ENCODE measurements at places on chromosomes 2 and 18.

DNA sequence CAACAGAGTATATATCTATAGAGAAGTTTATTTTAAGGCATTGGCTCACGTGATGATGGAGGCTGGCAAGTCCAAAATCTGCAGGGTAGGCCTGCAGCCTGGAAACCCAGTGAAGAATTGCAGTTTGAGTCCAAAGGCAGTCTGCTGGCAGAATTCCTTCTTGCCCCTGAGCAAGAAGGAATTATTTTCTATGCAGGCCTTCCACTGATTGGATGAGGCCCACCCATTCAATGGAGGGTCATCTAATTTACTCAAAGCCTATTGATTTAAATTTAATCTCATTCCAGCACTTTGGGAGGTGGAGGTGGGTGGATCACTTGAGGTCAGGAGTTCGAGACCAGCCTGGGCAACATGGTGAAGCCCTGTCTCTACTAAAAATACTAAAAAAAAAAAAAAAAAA is 30.4 kb upstream of the C18orf32 start:
- no peak for DNase-seq

- no peak for DNase-seq
Observed at GRCh38 chr2:109345653-109346480, 216.9 kb downstream of the SH3RF3 start.

DNA sequence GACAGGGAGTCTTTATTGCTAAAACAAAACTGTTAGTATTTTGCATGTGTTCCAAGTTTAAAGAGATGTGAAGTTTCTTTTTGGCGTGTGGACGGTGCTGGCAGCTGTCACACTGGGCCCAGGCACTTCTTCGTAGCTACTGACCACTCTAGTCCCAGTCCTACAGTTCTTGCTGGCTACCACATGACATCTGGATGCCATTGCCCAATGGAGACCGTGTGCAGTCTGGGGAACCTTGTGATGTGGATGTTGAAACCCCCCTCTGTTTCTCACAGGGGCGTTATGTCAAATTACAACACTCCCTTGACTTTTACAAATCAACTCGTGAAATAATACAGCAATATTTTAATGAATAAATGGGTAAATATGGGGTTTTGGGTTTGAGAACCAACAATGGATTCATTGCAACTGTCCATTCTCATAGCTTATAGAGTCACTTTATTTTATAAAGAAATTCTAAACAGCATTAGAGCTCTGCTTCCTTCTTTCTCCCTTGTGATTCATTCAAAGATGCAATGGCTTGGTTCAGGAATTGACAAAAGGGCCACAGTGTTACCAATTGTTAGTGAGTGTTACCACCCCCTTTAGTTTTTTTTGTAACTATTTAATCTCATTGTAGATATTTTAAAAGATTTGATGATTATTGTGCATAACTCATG is 1.2 kb downstream of the GPD2 start:
- DNase-seq: no peak

- no peak for DNase-seq
Observed at GRCh38 chr2:136376211-136376610, 258.3 kb upstream of the CXCR4 start.

DNA sequence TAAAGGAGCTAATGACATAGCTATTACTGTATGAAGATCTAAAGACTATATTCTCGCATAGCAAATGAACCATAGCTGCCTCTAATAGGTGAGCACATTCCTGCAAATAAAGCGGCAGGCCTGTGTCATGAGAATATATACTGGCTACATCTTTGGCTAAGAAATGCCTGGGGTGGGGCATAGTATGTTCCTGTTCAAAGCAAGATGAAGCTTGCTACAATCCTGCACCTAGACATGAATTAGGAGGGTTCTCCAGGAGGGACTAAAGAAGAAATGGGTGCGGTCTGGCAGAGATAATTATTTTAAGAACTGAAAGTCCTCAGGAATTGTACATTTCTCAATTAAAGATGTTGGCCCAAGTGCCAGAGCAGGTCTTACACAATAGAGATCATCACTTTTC is 46.8 kb upstream of the PLA2R1 start:
- no peak for DNase-seq

GRCh38 chr18:11981543-11982366 is 448 bp downstream of the IMPA2 start:
- no peak for DNase-seq

DNA sequence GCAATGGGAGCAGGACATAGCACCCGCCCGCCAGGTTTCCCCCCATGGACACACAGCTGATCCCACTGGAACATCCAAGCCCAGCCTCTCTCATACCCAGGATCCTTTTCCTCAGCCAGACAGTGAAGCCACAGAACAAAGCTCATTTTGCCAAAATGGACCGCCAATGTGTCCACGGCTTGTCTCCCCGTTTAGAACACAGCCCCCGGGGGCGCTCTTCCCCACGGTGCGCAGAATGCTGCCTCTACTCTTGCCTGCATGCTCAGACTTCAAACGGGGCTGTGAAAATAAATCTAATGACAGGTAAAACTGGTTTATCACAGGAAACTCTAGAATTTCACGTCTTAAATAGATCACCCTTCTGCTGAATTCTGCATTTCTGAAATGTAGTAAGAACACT is 548.5 kb upstream of the ID2 start:
- no peak for DNase-seq

DNA sequence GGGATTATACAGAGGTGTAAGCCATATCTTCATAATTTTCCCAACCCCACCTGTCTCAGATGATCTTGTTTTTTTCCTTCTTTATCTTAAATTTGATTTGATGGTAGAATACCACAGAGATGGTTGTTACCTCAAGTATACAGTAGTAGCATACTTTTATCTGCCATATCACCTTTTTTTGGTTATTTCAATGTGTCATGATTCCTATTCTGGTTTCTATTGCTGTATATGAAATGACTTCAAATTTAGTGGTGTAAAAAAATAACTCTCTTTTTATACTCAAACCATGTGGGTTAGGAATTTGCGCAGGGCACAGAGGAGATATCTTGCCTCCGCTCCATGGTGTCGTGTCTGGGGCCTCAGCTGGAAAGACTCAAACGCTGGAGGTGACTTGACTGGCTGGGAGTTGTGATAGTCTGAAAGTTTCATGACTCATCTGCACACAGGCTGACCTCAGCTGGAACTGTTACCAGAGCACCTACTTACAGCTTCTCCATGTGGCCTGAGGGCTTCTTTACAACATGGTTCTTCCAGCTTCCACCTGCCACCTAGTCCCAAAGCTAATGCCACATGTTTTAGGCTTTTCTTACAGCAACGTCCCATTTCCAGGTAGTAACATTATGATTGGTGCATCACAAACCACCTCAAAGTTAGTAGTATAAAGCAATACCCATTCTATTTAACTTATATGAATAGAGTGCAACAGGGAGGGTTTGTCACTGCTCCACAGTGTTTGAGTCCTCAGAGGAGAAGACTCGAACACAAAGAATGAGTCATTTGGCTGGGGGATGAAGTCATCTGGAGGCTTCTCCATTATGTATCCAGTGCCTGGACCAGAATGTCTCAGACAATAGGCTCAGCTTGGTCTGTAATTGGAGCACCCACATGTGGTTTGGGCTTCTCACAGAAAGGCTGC is 82.3 kb upstream of the XPO1 start:
- DNase-seq: no peak

DNA sequence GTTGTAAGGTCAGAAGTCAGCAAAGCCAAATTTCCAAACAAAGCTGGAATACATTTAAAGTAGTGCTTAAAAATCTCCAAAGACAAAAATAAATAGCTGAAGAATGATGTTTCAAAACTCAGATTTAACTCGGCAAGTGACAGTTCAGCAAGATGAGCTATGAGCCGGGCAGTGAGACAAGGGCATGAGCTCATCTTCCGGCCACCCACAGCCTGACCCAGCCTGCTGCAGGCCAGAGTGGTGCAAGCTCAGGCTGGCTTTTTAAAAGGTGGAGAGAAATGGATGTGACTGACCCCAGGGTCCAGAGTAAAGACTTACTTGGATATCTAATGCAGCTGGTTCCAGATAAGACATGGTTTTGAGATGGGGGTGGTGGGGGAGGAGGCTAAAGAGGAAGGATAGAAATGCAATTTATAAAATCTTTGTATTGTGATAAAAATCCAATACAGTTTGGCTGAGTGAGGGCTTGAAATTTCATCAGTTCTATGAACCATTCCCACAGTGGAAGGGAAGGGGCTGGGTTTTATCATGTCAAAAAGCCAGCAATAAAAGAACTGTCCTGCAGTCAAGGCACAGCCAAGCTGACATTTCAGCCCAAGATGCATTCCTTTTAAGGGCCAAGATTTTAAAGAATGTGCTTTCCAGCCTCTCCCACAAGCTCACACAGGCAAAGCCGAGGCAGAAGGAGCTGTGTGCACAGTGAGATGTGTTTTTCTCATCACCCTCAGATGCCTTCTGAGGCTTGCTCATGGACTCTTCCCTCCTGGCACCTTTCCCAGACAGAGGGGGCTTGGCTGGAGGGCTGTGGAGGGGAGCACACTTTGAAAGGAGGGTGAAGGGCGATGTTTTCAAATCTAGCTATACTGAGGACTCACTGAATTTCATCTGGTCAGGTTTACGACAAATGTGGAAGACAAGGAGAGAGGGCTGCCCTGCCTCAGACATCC is 97.9 kb upstream of the KLHL29 start:
- no peak for DNase-seq

- no peak for DNase-seq
Observed at GRCh38 chr2:88543541-88544057, 83.7 kb downstream of the EIF2AK3 start.

DNA sequence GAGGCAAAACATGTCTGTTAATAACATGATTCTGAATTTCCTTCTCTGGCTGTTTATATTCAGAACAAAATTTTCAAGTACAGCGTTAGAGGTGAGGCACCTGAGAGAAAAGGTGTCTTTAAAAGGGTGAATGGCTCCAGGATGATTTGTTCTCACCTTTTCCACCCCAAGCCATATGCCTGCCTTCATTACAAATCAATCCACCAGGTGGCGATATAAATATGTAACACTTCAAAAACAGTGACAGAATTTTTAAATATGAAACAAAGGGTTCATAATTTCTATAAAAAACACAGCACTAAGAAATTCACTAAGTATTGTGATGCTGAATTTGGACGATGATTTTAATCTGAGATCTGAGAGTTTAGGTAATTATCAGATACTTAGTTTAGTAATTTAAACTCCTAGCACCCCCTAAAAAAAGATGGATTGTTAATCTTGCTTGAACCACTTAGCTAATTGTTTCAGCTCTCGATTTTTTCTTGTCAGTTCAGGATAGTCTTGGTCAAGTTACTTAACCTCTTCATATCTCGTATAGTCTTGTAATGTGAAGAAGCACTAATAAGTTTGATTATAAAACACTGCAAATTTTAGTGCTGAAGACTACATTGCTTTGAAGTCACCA is 528.8 kb downstream of the CPS1 start:
- no peak for DNase-seq

DNA sequence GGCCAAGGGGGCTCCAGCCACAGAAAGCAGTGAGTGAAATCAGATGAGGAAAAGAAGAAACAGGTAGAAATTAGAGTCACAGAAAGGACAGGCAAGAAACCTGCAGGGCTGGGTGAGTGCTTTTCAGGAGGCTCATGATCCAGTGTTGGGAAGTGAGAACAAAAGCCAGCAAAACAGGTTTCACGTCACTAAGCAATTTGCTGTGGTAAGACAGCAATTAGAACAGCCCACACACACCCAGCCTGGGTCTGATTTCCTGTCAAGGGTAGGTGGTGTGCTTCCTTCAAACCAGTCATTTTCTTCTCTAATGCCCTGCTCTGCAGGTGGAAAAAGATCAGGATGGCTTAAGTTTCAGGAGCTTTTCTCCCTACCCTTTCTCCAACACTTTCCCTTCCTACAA is 52.9 kb upstream of the XDH start:
- no peak for DNase-seq

DNA sequence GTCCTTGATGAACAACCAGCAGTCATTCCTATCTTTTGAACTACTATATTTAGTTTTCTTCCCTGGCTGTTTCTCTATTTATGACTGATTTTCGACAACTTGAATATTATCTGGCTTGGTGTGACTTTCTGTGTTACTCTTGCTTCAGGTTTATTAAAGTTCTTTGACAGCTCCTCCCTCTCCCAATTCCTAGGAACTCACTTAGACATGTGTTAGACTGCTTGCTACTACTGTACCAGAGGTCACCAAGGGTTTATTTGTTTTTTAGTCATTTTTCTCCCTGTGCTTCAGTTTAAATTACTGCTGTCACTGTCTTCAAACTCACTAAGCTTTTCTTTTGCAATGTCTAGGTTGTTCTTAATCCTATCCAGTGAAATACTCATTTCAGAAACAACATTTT is 90.5 kb downstream of the TMEM131 start:
- no peak for DNase-seq

DNA sequence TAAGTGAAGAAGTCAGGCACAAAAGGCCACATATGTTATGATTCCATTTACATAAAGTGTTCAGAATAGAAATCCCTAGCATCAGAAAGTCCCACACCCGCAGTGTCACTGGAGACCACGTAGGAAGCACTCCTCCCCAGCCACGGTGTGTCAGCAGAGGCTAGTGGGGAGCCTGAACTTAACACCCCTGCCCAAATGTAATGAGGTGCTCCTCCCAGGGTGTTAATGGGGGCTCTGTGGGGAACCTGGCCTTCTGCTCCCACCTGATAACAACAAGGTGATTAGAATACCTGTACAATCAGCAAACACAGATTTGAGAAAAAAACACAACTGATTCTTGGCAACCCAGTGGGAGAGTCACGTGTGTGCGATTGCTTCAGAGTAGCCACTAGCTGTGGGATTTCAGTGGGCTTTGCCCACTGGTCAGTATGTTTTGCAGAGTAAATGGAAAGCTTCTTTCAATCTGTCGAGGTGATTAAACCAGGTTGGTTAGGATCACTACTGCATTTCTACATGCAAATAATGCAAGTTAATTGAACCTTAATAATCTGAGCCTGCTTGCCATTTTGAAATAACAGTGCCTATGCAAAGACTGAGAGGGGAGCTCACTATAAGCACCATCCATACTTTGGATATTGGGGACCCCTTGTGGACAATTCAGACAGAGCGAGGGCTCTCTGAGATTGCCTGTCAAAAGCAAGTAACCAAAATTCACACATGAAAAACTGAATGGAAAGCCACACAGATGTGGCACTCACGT is 20.6 kb upstream of the ATRAID start:
- no peak for DNase-seq

GRCh38 chr18:32870611-32871010 is 97.8 kb upstream of the KLHL14 start:
- no peak for DNase-seq

DNA sequence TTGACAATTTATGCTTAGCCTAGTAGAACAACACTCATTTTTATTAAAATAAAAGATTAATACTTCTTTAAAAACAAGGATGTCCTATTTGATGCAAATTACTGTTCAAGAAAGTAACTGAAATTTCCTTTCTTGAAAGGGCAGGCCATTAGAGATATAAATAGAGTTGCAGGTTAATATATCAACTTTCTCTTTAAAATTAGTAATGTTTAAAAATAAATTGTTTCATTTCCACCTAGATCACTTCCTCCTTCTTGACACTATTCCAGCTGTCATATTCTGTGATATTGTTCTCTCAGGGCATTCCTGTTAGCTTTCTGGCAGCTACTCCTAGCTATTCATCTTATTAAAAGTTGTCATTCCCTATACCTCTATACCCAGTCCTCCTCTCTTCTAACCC is 357.9 kb upstream of the NRP2 start:
- no peak for DNase-seq

All from occipital lobe (tissue), 3 donors.